ENCODE measurements at places on chromosomes 12 and 14.

- no peak for DNase-seq
Observed at GRCh38 chr12:57772429-57773322, at the start of gene EEF1AKMT3. EEF1AKMT3 (plus strand) TSS chr12:57772614; CDS start chr12:57772725, 111 bp downstream.

- DNase-seq = no peak
Observed at GRCh38 chr12:33223956-33224355, 215.7 kb downstream of the SYT10 start.

DNA sequence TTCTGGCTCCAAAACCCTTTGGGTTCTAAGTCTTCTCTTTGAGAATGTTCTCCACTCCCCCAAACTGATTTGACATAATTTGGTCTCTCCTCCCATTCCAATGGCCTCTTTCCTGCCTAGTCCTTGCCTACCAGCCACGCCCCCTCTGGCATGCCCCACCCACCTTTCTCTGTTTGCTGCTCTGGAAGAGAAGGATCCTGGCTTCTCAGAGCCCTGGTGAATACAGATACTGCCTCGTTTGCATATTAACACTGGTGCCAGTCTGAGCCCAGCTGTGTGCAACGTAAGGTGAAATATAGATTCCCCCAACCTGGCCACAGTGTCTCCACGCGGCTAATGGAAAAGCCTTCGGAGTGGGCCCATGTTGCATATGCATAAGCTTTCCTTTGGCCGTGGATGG lies 79.7 kb downstream of the PAPOLA start:
- no peak for DNase-seq

DNA sequence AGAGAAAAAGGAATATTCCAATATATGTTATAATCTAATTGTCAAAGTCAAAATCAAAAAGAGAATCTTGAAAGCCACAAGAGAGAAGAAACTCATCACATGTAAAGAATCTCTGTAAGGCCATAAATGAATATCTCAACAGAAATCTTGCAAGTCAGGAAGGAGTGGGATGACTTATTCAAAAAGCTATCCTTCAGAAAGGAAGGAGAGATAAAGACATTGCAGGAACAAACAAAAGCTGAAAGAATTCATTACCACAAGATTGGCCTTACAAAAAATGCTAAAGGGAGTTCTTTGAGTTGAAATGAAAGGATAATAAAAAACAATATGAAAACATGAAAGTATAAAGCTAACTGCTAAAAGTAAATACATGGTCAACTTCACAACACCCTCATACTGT lies 286.8 kb downstream of the LRIG3 start:
- DNase-seq = no peak

- DNase-seq = no peak
Observed at GRCh38 chr12:108696111-108696995, 35.0 kb downstream of the CORO1C start.

GRCh38 chr14:102497998-102498677 lies 11.4 kb downstream of the ANKRD9 start:
- no peak for DNase-seq

DNA sequence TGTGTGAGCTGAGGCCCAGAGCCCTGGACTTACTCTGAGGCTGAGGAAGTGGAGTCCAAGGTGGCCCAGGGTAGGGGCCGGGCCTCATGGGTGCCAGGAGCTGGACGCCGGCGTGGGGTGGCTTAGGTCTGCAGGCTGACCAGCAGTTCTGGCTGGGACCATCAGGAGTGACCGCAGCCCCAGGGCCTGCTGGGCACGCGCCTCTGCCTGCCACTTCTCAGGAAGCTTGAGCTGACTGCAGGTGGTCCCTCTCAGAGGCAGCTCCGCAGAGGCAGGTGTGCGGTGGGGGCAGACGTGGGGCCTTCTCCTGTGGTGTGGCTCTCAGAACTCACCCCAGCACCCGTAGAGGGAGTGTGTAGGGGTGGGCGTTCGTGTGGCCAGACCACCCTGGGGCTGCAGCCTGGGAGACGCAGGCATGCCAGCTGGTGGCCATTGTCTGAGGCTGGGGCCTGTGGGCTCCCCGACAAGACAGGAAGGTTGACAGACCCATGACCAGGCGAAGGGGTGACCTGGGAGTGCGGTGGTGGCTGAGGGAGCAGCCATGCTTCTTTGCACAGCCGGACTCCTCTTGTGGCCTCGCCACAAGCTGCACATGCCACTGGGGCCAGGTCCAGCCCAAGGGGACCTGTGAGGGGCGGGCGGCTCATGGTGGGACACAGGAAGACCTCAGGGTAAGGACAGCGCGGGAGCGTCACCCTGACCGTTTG lies 40.0 kb upstream of the TEX22 start:
- DNase-seq = no peak

DNA sequence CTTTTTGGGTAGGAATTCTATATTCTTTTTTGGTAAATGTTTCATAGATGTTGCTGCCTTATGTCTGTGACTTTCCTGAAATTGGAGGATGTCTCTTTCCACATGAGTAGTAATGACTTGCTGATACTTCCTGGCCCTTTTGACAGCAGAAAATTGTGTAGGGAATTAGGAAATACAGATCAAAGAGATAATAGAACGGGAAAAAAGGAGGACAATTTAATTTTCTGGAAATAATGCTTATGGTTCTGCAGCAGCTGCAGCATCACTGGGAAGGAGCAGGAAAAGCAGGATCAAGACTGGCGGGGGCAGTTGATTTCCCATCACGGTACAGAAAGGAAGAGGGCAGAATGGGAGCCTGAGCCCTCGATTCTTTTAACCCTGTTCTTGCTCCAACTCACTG lies 68.8 kb upstream of the PZP start:
- DNase-seq = no peak

GRCh38 chr12:89856431-89856830 lies 147.8 kb upstream of the ATP2B1 start:
- DNase-seq = no peak

Data from activated CD8-positive, alpha-beta memory T cell treated with anti-CD3 and anti-CD28 coated beads for 1 hour (primary cell).